ENCODE measurements at places on chromosomes 16 and 17.

DNA sequence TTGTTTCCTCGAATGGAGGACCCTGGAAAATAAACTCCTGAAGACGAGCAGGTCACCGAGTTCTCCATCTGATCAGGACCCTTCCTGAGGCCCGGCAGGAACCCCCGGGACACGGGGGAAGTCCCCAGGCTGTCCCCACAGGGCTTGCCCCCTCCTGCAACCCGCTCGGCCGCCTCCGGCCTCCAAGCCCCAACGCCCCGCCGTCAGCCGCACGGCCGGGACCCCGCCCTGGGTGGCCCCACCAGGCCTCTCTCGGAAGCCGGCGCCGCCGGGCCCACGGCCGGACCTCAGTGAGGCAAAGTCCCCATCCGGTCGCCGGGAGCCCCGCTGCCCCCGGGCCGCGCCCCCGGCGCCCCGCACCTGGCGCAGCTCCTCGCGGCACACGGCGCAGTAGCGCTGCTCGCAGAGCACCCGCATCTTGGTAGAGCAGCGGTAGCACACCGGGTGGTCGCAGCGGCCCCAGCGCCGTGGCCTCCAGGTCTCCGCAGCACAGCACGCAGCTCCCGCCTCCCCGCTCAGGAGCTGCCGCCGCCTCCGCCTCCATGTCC lies 383 bp downstream of the ZNF598 start:
- peaks cover 22% of the 10 kb centered on the region for H3K4me1 ChIP-seq
- H3K27ac ChIP-seq: peak overlapping the region; percentile 78

GRCh38 chr17:50035421-50035879 lies 20.5 kb upstream of the ITGA3 start:
- no peaks in the 10 kb centered on the region for H3K4me1 ChIP-seq
- H3K36me3 ChIP-seq: no peaks in the 10 kb centered on the region
- peaks cover 9% of the 10 kb centered on the region for H3K27me3 ChIP-seq
- H3K4me3 ChIP-seq: no peak overlapping the region

DNA sequence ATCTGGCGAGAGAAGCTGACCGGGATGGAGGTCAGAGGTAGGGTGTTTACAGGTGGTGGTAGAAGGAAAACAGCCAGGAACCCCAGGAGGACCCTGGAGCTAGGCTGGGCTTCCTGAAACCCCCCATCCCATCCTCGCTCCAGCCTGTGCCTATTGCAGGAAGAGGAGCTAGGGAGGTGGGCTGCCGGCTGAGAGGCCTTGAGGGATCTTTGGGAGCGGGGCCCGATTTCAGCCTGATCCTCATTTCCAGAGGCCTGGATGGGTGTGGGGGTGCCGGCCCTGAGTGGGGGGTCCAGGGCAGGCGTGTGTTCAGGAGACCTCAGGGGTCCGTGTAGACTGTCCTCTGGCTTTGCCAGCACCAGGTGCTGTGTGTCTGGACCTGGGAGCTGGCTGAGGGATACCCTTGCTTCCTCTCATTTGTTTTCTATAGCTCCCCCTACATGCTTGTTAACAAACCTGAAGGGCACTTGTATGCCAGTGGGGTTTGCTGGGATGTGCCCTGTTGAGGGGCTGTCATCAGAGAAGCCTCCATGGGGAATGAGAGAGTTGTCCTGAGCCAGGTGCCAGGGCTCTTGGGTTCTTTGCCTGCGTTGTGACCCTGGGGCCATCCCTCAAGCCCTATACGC lies 18.9 kb upstream of the RAP1GAP2 start:
- DNase-seq: no peak
- peaks cover 2% of the 10 kb centered on the region for H3K4me1 ChIP-seq
- H3K27ac ChIP-seq: no peak overlapping the region
- H3K27me3 ChIP-seq: peaks cover 40% of the 10 kb centered on the region
- H3K4me3 ChIP-seq: no peak overlapping the region

DNA sequence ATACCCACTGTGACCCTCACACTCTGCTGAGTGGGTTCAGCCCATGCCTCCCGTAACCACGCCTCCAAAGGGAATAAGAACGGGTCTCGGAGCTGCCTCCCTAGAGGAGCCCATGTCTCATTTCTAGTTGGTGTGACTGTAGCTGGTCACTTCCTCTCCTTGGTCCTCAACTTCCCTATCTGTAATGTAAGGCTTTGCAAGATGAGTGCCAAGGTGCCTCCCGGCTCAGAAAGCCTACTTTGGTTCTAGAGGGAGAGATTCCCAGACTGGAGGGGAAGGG lies 20.8 kb downstream of the C16orf74 start:
- H3K4me3 ChIP-seq: no peak overlapping the region
- H3K27me3 ChIP-seq: no peaks in the 10 kb centered on the region
- H3K36me3 ChIP-seq: no peaks in the 10 kb centered on the region
- no peak overlapping the region for H3K27ac ChIP-seq
- no peaks in the 10 kb centered on the region for H3K4me1 ChIP-seq
- DNase-seq: no peak

- H3K27me3 ChIP-seq: peaks cover 59% of the 10 kb centered on the region
- no peak for DNase-seq
- H3K36me3 ChIP-seq: no peaks in the 10 kb centered on the region
- H3K4me3 ChIP-seq: peak overlapping the region; percentile 64
- H3K27ac ChIP-seq: no peak overlapping the region
Measured at GRCh38 chr17:56593086-56593645, 333 bp upstream of the NOG start.

DNA sequence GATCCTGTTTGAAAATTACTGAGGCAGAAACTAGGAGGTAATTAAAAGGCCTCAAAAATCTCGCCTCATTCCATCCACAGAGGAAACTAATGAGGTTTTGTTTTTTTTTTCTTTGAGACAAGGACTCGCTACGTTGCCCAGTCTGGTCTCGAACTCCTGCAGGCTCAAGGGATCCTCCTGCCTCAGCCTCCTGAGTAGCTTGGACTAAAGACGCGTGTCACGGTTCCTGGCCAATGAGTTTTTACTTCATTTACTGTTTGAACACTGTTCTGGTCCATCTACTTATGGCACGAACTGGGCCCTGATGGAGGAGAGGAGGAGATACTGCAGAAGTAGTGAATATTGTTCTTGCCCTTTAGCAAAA lies 600 bp upstream of the BLTP2 start:
- H3K4me3 ChIP-seq: peak overlapping the region; percentile 94
- H3K27ac ChIP-seq: peak overlapping the region; percentile 81
- H3K27me3 ChIP-seq: no peaks in the 10 kb centered on the region
- peaks cover 32% of the 10 kb centered on the region for H3K4me1 ChIP-seq
- peaks cover 63% of the 10 kb centered on the region for H3K36me3 ChIP-seq
- DNase-seq: no peak

DNA sequence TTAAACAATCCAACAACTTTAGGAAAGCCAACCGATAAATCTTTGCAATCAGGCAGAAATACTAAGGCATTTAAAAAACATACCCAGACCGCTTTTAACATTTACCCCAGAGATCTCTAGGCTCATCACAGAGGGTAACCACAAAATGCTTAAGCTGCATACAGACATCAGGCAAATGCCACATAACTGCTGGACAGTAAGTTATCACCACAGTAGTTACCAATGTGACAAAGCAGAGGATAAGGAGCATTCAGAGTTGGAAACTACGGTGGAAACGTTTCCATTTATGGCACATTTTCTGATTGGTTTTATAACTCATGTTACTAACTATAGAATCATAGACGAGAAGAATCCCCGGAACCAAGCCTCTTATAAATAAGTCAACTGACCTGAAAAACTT lies 77.5 kb downstream of the KANSL1 start:
- H3K36me3 ChIP-seq: peaks cover 18% of the 10 kb centered on the region
- no peak overlapping the region for H3K27ac ChIP-seq
- H3K4me3 ChIP-seq: no peak overlapping the region
- peaks cover 31% of the 10 kb centered on the region for H3K4me1 ChIP-seq
- DNase-seq: no peak
- H3K27me3 ChIP-seq: no peaks in the 10 kb centered on the region

DNA sequence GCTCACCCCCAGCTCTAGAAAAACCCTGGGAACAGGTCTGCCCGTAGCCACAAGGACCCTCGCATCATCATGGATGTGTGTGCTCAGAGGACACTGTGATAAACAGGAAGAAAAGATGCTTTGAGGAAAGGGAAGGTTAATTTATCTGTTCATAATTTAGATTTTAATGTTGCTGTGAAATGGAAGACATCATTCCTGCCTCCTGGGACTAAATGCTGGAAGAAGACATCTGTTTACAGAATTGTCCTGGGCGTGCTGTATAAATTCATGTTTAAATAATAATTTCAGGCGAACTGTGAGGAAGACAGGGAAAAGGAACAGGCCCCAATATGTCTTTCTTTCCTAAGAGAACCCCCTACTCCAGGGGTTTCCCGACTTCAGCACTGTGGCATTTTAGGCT lies 112.6 kb downstream of the SHISA6 start:
- H3K27me3 ChIP-seq: no peaks in the 10 kb centered on the region
- no peaks in the 10 kb centered on the region for H3K4me1 ChIP-seq
- no peak overlapping the region for H3K27ac ChIP-seq
- DNase-seq: no peak
- no peaks in the 10 kb centered on the region for H3K36me3 ChIP-seq
- no peak overlapping the region for H3K4me3 ChIP-seq
